IMR-90 (cell line): ENCODE measurements at places on chromosomes 5 and 9.
A peak's percentile ranks its signal among the peaks of the same experiment; 100 is the strongest.

GRCh38 chr9:134867917-134868750 is 12.5 kb upstream of the FCN2 start:
- no peak for DNase-seq
- no peaks in the 10 kb centered on the region for H3K36me3 ChIP-seq
- H3K4me1 ChIP-seq: peaks cover 7% of the 10 kb centered on the region; the same call in 1 of the 2 replicates
- H3K27ac ChIP-seq: no peak overlapping the region

GRCh38 chr5:28009576-28009975 is 971.2 kb upstream of the CDH9 start:
- H3K4me3 ChIP-seq: no peak overlapping the region
- H3K27ac ChIP-seq: no peak overlapping the region
- DNase-seq: no peak
- no peaks in the 10 kb centered on the region for H3K36me3 ChIP-seq
- no peaks in the 10 kb centered on the region for H3K4me1 ChIP-seq

DNA sequence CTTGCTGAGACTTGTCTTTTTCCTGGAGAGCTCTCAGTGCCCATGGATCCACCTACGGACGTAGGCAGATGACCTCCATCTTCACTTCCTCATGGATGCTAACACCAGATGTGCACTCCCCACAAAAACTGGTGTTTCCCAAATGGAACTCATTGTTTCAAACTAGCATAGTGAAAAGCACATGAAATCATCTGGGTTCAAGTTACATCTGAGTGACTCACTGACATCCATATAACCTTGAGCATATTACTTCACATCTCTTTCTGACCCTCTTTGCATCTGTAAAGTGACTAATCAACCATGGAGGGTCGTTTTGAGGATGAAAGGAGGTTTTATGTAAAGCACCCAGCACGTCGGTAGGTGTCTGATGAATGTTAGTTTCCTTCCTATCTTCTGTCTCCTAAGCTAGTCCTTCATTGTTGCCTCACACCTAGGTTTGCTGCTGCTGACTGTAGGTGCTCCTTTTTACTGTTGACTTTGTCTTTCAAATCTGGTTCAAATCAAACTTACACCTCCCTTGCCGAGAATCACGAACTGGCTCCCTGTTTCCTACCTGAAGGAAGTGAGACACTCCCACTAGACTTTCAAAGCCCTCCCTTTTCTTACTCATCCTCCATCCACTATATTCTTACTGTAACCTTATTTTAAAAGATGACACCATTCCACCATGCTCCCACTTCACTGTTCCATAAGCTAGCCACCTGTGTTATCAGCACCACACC is 10.3 kb downstream of the OCLN start:
- H3K27me3 ChIP-seq: no peaks in the 10 kb centered on the region
- DNase-seq: peak; percentile 87
- peaks cover 5% of the 10 kb centered on the region; the same call in 1 of the 2 replicates for H3K4me1 ChIP-seq
- H3K4me3 ChIP-seq: no peak overlapping the region
- H3K27ac ChIP-seq: no peak overlapping the region

- no peaks in the 10 kb centered on the region for H3K36me3 ChIP-seq
- no peak overlapping the region for H3K4me3 ChIP-seq
- H3K27me3 ChIP-seq: no peaks in the 10 kb centered on the region
- no peak overlapping the region for H3K27ac ChIP-seq
- DNase-seq: no peak
Observed at GRCh38 chr9:116516456-116516855, 170.6 kb upstream of the TRIM32 start.

GRCh38 chr5:156482818-156483217 is 155.9 kb downstream of the SGCD start:
- peaks cover 9% of the 10 kb centered on the region for H3K4me1 ChIP-seq
- H3K36me3 ChIP-seq: peaks cover 4% of the 10 kb centered on the region; the same call in 1 of the 2 replicates
- H3K27me3 ChIP-seq: no peaks in the 10 kb centered on the region
- H3K27ac ChIP-seq: no peak overlapping the region; the same call in 1 of the 2 replicates
- DNase-seq: no peak
- H3K4me3 ChIP-seq: no peak overlapping the region

DNA sequence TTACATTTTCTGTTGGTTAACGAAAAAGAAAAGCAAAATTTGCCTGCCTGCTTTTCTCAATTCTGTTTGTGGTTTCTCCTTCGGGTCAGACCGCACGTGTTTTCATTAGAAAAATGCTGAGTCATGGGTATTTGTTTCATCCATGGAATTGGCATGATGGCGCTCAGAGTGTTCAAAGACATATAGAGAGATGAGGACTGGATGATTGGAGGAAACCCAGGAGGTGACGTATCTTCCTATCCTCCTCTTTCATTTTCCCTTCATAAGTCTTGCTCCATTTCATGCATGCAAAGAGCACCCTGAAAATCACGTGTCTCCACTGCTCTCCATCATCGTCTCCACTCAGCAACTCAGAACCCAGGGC is 353.8 kb upstream of the WWC1 start:
- DNase-seq: no peak
- no peaks in the 10 kb centered on the region for H3K27me3 ChIP-seq
- H3K4me3 ChIP-seq: no peak overlapping the region
- no peaks in the 10 kb centered on the region for H3K4me1 ChIP-seq

- H3K27me3 ChIP-seq: no peaks in the 10 kb centered on the region
- peak overlapping the region; percentile 52; the same call in 1 of the 2 replicates for H3K27ac ChIP-seq
- DNase-seq: no peak
- H3K36me3 ChIP-seq: peaks cover 3% of the 10 kb centered on the region; the same call in 1 of the 2 replicates
- 0 out of 2 replicates have a peak, but pooled peaks cover 2% of the 10 kb centered on the region for H3K4me1 ChIP-seq
Observed at GRCh38 chr5:7869474-7870136, 657 bp downstream of the MTRR start.

DNA sequence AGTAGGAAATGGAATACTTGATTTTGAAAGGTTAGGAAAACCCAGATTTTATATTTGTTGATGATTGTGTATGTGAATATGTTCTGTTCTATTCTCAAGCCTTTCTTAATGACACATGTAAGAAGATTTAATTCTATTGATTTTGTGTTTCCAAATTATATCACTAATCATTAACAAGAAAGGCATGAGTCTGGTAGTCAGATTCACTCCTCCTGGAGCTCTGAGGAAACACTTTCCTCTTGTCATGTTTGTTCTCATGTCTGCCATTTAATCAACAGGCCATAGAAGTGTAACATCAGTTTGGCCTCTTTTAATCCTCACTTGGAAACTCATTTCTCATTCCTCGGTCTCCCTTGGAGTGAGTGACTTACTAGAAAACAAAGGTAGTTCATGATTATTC is 40.6 kb upstream of the F2R start:
- H3K36me3 ChIP-seq: no peaks in the 10 kb centered on the region
- no peaks in the 10 kb centered on the region for H3K27me3 ChIP-seq
- no peak overlapping the region for H3K4me3 ChIP-seq
- peaks cover 7% of the 10 kb centered on the region for H3K4me1 ChIP-seq
- H3K27ac ChIP-seq: no peak overlapping the region

GRCh38 chr5:149733129-149733900 is 3.2 kb downstream of the PPARGC1B start:
- H3K27ac ChIP-seq: no peak overlapping the region
- H3K27me3 ChIP-seq: peaks cover 53% of the 10 kb centered on the region
- H3K4me1 ChIP-seq: no peaks in the 10 kb centered on the region
- H3K36me3 ChIP-seq: no peaks in the 10 kb centered on the region
- no peak overlapping the region for H3K4me3 ChIP-seq

DNA sequence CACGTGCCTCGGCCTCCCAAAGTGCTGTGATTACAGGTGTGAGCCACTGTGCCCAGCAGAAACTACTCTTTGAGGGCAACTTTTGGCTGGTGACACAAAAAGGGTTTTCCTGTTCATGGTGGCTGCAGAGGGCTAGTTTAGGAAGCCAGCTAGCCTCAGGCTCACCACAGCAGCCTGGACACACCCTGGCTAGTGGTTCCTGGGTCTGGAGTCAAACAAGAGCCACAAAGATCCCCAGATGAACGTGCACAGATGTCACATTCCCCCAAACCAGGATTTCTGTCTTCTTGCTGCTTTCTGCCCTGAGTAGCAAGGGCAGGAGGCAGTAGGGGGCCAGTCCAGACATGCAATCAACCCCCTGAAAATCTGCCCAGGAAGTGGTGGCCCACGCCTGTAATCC is 6.8 kb downstream of the HBEGF start:
- peaks cover 11% of the 10 kb centered on the region; the same call in 1 of the 2 replicates for H3K36me3 ChIP-seq
- H3K27me3 ChIP-seq: no peaks in the 10 kb centered on the region
- DNase-seq: no peak
- no peak overlapping the region for H3K4me3 ChIP-seq

GRCh38 chr5:37683072-37683471 is 156.8 kb downstream of the GDNF start:
- no peaks in the 10 kb centered on the region for H3K4me1 ChIP-seq
- H3K27me3 ChIP-seq: no peaks in the 10 kb centered on the region
- no peaks in the 10 kb centered on the region for H3K36me3 ChIP-seq
- no peak overlapping the region for H3K4me3 ChIP-seq
- DNase-seq: no peak

DNA sequence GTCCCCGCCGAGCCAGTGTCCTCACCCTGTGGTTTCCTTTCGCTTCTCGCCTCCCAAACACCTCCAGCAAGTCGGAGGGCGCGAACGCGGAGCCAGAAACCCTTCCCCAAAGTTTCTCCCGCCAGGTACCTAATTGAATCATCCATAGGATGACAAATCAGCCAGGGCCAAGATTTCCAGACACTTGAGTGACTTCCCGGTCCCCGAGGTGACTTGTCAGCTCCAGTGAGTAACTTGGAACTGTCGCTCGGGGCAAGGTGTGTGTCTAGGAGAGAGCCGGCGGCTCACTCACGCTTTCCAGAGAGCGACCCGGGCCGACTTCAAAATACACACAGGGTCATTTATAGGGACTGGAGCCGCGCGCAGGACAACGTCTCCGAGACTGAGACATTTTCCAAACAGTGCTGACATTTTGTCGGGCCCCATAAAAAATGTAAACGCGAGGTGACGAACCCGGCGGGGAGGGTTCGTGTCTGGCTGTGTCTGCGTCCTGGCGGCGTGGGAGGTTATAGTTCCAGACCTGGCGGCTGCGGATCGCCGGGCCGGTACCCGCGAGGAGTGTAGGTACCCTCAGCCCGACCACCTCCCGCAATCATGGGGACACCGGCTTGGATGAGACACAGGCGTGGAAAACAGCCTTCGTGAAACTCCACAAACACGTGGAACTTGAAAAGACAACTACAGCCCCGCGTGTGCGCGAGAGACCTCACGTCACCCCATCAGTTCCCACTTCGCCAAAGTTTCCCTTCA is 1.4 kb downstream of the GLIS3 start:
- no peaks in the 10 kb centered on the region for H3K36me3 ChIP-seq
- peak overlapping the region; percentile 99 for H3K27ac ChIP-seq
- peak; percentile 27 for DNase-seq

DNA sequence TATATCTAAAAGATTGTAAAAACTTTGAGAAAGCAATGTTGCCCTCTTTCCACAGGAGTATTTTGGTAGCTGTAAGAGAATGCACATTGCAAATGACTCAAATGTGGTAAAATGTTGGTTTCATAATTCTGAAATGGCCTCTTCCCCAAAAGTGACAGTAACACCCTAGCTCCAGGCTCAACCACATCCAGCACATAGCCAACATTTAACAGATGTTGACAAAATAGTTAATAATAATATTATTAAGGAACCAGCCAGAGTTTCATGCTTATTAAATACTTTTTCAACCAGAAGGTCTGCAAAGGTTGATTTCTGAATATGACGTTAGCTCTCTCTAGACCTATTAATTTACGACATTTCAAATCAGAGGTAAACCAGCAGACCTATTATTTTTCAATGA is 1.3 kb downstream of the ANXA1 start:
- no peaks in the 10 kb centered on the region for H3K27me3 ChIP-seq
- H3K27ac ChIP-seq: peak overlapping the region; percentile 60; the same call in 1 of the 2 replicates
- H3K4me1 ChIP-seq: peaks cover 5% of the 10 kb centered on the region
- peak overlapping the region; percentile 96 for H3K4me3 ChIP-seq

DNA sequence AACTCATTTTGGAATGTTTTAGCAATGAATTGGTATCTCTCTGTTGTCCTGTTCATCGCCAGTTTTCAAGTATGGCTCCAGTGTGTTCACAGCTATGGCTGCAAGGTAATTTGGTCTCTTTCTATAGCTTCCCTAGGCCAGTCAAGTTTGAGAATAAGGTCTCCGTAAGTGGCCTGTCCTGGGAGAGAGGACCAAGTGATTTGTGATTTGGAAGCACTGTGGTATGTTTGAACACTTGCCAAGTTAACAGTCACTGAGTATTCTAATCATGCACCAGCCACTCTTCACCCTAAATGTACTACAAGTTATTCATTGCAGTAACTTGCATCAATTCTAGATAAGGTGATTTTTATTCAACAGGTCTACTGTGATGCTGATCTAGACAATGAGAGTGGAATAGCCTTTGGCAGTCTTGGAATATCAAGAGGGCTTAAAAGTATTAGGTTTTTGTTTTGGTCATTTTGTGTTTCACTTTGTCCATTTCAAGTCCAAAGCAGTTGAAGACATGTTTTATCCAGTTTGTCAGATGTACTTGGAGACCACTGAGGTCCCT is 41.1 kb downstream of the G3BP1 start:
- H3K4me1 ChIP-seq: peaks cover 9% of the 10 kb centered on the region
- peak; percentile 54 for DNase-seq
- peaks cover 17% of the 10 kb centered on the region for H3K36me3 ChIP-seq
- no peak overlapping the region for H3K4me3 ChIP-seq
- no peak overlapping the region for H3K27ac ChIP-seq
